ENCODE measurements at places on chromosomes 16 and 17. TPM values are rescaled to one million over a fixed set of nuclear protein-coding genes. Genes with fewer than 3 reads are reported as not detected.

GRCh38 chr16:68715471-68715870 lies 21.6 kb upstream of the CDH1 start:
- no peaks in the 10 kb centered on the region for H3K36me3 ChIP-seq
- H3K4me3 ChIP-seq, result no peak overlapping the region
- no peak for DNase-seq
- no peak overlapping the region for H3K27ac ChIP-seq

GRCh38 chr17:46264456-46265198 lies 30.3 kb upstream of the LRRC37A start:
- no peak overlapping the region for H3K4me3 ChIP-seq
- no peaks in the 10 kb centered on the region for H3K36me3 ChIP-seq
- peaks cover 34% of the 10 kb centered on the region for H3K4me1 ChIP-seq
- no peak overlapping the region for H3K27ac ChIP-seq
- H3K27me3 ChIP-seq, result no peaks in the 10 kb centered on the region

DNA sequence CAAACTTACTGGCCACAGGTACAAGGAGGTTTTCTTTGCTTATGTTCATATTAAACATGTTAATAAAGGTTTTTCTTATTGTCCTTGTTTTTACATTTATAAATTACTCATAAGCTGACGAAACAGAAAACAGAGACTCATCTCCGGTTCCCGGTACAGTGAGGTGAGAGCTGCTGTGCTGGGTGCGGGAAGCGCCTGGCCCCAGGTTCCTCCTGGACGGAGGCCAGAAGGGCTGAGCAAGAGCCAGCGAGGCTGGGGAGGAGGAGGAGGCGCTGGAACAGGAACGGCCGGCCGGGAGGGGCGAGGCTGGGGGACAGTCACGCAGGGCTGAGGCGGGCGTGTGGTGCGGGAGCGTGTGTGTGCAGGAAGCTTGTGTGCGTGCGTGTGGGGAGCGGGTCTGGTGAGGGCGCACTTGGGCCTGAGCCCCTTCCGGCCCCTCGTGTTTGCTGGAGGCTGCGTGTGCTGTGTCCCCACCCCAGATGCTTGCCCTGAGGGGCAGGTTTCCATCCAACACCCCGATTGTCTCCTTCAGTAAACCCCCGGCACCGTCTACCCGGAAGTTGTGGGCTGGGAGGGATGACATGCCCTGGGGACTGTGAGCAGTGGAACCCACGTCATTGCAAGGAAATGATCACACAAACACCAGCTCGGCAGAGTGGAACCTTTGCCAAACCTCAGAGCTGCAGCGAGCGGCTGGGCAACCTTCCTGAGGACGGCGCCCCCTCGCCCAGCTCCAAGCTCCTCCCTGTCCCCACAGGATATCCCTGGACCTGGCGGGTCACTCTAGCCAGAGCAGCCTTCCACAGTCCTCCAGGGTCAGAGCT lies 19.5 kb downstream of the CD7 start:
- DNase-seq, result peak; percentile 96
- H3K27ac ChIP-seq, result peak overlapping the region; percentile 100
- H3K4me3 ChIP-seq, result peak overlapping the region; percentile 80
- H3K4me1 ChIP-seq, result peaks cover 70% of the 10 kb centered on the region
- peaks cover 18% of the 10 kb centered on the region for H3K36me3 ChIP-seq

HOXB5 gene
- not detected for total RNA-seq

- peaks cover 61% of the 10 kb centered on the region for H3K36me3 ChIP-seq
- no peak for DNase-seq
- H3K4me1 ChIP-seq, result peaks cover 41% of the 10 kb centered on the region
- H3K27me3 ChIP-seq, result no peaks in the 10 kb centered on the region
- H3K4me3 ChIP-seq, result peak overlapping the region; percentile 83
These were observed 4.1 kb downstream of the PDF start for GRCh38 chr16:69326172-69326873.

GRCh38 chr16:30899794-30900193 lies 3.4 kb downstream of the CTF1 start:
- no peak overlapping the region for H3K4me3 ChIP-seq
- no peaks in the 10 kb centered on the region for H3K36me3 ChIP-seq
- no peak for DNase-seq

All from activated CD4-positive, alpha-beta T cell treated with anti-CD3 and anti-CD28 coated beads for 36 hours (primary cell).